Left ventricle myocardium superior (tissue), 1 donor: ENCODE measurements at places on chromosomes 1 and 21. TPM values are rescaled to one million over a fixed set of nuclear protein-coding genes. Genes with fewer than 3 reads are reported as not detected.

The KIF26B gene
- total RNA-seq: 3.1 TPM

The MFSD2A gene
- 0.84 TPM for total RNA-seq

DNA sequence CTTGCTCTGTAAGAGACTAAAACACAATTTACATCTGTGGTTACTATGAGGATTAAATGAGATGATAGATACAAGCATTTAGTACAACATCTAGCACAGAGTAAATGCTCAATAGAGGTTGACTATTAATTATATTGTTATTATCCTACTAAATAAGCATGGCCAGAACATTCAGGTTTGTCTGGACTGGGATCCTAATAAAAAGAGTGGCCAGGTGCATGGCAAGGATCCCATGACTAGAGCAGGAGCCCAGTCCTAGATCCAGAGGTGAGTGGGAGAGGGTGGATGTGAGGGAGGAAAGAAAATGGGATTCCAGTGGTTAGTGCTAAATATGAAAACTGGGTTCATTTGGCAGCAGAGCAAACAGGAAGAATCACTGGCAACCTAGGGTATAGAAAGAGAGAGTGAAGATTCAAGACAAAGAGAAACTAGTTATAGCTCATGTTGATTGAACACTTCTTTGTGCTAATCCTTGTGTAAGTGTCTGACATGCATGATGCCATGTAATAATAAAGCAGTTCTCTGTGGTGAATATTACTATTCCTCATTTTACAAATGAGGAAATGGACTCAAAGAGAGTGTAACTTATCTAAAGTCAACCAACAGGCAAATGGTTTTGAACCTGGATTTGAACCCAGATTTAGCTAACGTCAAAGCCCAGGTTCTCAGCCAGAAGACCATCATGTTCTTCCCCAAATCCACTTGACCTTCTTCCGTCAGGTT is 71.1 kb upstream of the FGGY start:
- no peak for DNase-seq

DNA sequence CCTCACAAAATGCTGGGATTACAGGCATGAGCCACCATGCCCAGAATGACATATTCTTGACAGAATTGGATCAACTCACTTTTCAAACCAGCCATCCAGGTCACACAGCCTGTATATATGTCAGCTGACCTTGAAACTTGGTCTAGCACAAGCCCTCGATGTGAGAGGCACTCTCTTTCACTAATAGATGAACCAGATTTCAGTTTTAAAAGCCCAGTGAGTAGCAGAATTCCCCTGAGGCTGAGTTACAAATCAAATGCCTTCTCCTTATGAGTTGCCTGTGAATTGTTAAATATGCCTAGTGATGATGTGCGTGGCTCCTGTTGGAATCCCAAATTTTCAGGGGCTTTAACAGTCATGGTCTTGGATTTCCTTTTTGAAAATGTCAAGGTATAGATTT is 88.7 kb downstream of the CD247 start:
- DNase-seq: no peak

- peak; percentile 62 for DNase-seq
Observed at GRCh38 chr1:43573066-43573800, 42.5 kb downstream of the PTPRF start.

DNA sequence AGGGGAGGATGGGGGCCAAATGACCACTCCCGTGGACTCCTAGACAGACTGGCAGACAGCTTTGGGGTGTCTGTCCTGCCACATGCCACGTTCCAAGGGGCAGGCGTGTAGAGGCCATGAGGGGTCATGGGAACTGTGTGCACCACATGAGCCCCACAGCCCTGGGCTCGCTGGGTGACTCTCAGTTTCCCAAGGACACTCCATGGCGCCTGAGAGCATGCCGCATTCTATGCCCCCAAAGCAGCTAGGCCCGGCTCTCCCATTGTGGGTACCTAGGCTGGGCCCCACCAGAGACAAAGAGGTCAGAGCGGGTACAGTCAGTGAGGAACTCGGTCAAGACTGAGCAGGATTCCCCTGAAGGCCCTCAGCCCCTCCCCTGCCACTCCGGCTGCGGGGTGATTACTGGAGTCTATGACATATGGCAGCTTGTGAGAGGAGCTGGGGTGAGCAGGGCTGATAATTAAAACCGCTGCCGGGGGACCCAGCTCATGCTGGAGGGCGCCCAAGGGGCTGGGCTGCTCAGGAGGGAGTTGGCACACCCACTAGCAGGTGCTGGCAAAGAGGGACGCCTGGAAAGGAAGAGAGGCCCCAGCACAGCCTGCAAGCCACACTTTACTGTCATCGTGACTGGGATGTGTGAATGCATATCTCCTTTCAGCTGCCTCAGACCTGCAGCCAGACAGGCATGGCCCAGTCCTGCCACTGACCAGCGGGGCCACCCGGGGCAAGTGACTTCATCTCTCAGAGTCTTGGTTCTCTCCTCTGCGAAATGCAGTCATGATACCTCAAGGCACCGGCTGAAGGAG is 8.4 kb downstream of the LRP8 start:
- peak; percentile 21 for DNase-seq

DNA sequence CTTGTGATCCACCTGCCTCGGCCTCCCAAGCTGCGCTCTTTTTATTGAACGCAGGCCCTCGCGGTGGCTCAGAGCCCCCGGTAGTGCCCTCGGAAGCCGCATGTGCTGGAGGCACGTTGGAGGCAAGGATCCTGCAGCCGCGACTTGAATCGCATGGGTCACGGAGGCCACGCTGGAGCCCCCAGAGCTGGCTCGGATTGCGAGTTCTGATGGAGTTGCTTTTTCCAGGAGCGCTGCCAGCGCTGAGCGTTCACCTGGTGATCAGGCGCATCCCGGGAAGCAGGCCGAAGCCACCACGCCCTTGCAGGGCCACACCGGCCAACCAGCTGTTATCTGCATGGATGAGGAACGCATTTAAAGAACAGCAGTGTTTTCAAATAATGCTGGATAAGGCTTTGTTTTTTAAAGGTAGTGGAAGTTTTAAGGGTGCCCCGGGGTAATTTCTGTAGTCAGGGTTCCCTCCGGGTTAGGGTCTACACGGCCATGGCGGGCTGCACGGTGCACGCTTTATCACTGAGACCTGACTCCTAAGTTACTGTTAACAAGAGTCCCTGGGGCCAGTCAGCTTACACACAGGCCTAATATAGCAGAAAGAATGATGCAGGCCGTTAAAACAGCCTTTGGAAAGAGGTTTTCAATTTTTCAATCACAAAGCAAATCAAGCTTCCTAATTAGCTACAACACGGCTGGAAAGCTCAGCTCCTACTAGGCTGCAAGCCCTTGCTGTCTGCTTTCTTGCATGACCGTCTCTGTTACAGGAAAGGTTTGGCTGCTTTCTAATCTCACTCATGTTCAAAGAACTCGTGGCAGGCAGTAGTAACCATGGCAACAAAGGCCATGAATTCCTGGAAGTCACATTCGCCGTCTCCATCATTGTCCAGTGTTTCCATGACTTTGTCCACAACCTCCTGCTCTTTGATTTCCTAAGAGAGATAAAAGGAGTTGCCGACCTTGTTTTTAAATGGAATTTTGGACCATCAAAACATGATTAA is 6.0 kb downstream of the S100B start:
- no peak for DNase-seq

DNA sequence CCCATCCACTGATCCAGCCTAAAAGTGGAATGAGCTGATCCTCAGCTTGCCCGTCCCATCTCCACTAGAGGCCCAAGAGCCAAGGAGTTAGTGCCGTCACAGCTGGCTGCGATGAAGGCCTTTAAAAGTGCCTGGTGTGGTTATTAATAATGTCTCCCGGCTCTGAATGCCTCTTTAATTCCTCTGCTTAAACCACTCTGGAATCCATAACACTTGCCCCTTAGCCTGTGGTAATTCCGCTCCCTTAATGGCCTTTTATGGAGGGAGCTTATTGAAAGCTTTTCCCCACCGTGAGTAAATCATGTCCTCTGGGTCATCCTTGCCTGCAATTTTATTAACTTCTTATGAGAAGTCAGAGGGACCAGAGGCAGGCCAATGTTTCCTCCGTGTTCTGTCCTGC is 55.4 kb downstream of the UBIAD1 start:
- no peak for DNase-seq

- DNase-seq: no peak
Observed at GRCh38 chr1:18532390-18533170, 51.9 kb downstream of the KLHDC7A start.

DNA sequence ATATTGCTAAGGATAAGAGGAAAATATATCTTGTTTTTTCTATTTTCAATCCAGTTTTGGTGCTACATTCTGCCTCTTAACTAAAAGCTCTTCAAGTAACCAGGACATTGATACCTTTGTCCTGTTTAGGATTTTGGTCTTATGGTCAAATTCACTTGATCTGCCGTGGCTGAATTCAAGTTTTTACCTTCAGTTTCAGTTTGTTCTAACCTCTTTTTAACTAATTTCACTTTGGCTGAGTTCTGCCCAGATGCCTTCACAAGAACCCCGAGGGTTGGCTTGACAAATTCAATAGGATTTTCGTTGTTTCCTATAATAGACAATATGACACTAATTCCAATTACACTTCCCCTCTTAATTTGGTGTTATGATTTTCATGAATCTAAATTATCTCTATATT is 84.5 kb upstream of the C1orf21 start:
- DNase-seq: no peak
